ENCODE measurements at places on chromosomes 1 and 21.
A peak's percentile ranks its signal among the peaks of the same experiment; 100 is the strongest.

DNA sequence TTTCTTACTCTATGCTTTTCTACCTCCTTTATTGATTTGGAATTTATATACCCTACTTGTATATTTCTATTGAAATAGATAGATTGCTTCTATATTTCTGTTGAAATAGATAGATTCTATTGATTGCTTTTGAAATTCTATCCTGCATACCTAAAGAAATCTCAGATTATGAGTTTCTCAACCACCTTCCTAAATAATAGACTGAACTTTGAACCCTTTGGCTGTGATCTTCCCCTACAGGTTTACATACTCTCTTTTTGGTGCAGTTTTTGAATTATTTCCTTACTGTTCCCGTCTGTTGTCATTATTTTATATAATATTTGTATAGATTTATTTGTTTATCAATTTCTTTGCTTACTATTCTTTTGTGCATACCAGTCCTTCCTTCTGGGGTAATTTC lies 20.4 kb upstream of the CSF3R start:
- no peaks in the 10 kb centered on the region for H3K4me1 ChIP-seq
- no peaks in the 10 kb centered on the region for H3K36me3 ChIP-seq
- no peak overlapping the region for H3K27ac ChIP-seq
- no peak overlapping the region for H3K4me3 ChIP-seq
- no peaks in the 10 kb centered on the region for H3K27me3 ChIP-seq

- no peak overlapping the region for H3K27ac ChIP-seq
- DNase-seq = no peak
- no peaks in the 10 kb centered on the region for H3K36me3 ChIP-seq
Observed at GRCh38 chr1:223242971-223243370, 99.9 kb upstream of the TLR5 start.

- H3K36me3 ChIP-seq = peaks cover 37% of the 10 kb centered on the region
- H3K27me3 ChIP-seq = no peaks in the 10 kb centered on the region
- no peak for DNase-seq
- H3K4me1 ChIP-seq = peaks cover 13% of the 10 kb centered on the region
- no peak overlapping the region for H3K27ac ChIP-seq
Observed at GRCh38 chr1:230277201-230278025, 148.7 kb downstream of the PGBD5 start.

DNA sequence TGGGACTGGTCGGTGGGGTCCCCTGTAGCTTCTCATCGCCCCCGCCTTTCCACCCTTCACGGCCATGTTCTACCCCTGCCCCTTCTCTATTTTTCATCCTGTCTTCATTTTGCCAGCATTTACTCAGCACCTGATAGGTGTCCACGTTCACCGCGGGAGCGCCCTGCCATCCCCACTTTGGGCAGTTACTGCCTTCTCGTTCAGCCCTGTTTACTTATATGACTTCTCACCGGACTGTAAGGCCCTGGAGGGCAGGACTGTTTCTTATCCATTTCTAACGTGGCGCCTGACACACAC lies 380 bp downstream of the MFN2 start:
- no peaks in the 10 kb centered on the region for H3K27me3 ChIP-seq
- H3K4me3 ChIP-seq = peak overlapping the region; percentile 90
- peaks cover 25% of the 10 kb centered on the region for H3K4me1 ChIP-seq
- H3K27ac ChIP-seq = peak overlapping the region; percentile 90
- H3K36me3 ChIP-seq = peaks cover 18% of the 10 kb centered on the region

GRCh38 chr21:38838598-38839327 lies 33.0 kb downstream of the ETS2 start:
- H3K36me3 ChIP-seq = no peaks in the 10 kb centered on the region
- no peak overlapping the region for H3K27ac ChIP-seq
- H3K27me3 ChIP-seq = no peaks in the 10 kb centered on the region
- no peak overlapping the region for H3K4me3 ChIP-seq
- H3K4me1 ChIP-seq = no peaks in the 10 kb centered on the region
- no peak for DNase-seq

Measured in CD4-positive, alpha-beta T cell (primary cell).